Pulmonary artery endothelial cell (primary cell): ENCODE measurements at places on chromosomes 3 and 15. TPM values are rescaled to one million over a fixed set of nuclear protein-coding genes. Genes with fewer than 3 reads are reported as not detected.

Gene SLC9A9
- total RNA-seq = 2.3 and 4.2 TPM in 2 replicates

Gene HCN4
- total RNA-seq = not detected in 2 replicates

Gene LEO1
- total RNA-seq = 23.1 and 36.6 TPM in 2 replicates

Gene SUSD5
- total RNA-seq = 0.59 and 3.8 TPM in 2 replicates
